ENCODE measurements at places on chromosomes 7 and 10.

GRCh38 chr7:200290-200689 lies 7.9 kb downstream of the FAM20C start:
- no peak for DNase-seq

GRCh38 chr7:28378574-28379149 lies 33.7 kb upstream of the CREB5 start:
- no peak for DNase-seq

- no peak for DNase-seq
Observed at GRCh38 chr10:28566458-28567015, 33.6 kb downstream of the WAC start.

DNA sequence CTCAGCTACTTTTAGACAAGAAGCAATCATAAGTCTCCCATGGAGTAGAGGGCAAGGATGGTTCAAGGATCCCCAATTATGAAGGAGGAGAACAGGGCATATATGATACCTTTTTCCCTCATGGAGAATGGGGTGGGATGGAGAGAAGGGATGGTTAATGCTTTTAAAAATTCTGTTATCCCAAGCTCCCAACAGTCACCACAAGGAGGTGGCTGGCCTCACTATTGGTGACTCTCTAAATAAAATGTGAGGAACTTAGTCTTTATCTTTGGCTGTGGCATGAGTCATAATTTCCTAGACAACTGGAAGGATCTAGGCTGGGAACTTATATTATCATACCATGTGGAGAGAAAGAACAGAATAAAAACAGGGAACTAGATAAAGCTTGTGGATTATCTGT lies 297.0 kb downstream of the PHTF2 start:
- DNase-seq, result no peak

DNA sequence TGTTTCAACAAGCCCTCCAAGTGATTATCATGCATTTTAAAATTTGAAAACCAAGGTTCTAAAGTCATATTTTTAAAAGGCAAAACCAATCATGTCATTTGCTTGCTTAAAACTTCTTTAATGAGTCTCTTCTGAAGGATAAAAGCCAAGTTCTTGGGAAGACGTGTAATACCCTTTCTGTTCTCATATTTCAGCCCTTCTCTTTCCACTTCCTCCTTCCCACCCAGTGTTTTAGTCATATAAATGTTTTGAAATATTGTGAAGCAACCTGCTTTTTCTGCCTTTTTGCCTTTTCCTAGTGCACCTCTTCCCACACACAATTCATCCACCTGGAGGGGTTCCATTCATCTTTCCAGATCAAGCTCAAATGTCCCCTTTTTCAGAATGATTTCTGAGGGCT lies 211.1 kb upstream of the LRRTM3 start:
- no peak for DNase-seq

- DNase-seq, result no peak
Observed at GRCh38 chr10:96584035-96584434, 2.8 kb downstream of the TM9SF3 start.

DNA sequence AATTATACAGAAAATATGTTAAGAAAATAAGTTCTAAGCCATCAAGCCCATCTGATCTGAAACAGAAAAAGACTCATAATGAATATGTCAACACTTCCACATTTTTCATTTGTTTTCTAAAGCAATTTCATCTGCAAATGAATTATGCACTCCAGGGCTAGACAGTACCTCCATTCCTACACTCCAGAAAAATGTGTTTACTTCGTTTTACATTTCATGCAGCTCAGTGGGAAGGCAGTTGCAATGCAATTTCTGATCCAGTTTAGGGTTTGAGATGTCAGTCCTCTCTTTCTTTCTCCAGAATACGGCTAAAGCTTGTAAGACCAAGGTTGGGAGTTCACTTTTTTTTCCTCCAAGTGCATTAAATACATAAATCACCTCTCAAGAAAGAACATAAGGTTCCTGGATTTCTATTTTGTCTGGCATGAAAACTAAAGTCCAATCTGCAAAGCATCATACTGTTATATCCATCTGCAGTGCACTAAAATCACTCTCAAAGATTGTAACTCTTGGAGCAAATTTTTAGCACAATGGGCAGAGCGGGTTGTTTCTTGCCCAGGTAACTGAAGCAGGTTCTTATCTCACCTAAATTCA lies 348.8 kb upstream of the C7orf33 start:
- DNase-seq, result no peak

GRCh38 chr10:32007026-32007425 lies 49.2 kb downstream of the KIF5B start:
- DNase-seq, result no peak

- DNase-seq, result peak; percentile 31
Observed at GRCh38 chr7:35555934-35556333, 139.0 kb downstream of the HERPUD2 start.

- no peak for DNase-seq
Observed at GRCh38 chr10:127548022-127548421, 1.1 kb upstream of the NPS start.

- peak; percentile 26 for DNase-seq
Observed at GRCh38 chr7:136687693-136688322, 180.6 kb upstream of the CHRM2 start.

DNA sequence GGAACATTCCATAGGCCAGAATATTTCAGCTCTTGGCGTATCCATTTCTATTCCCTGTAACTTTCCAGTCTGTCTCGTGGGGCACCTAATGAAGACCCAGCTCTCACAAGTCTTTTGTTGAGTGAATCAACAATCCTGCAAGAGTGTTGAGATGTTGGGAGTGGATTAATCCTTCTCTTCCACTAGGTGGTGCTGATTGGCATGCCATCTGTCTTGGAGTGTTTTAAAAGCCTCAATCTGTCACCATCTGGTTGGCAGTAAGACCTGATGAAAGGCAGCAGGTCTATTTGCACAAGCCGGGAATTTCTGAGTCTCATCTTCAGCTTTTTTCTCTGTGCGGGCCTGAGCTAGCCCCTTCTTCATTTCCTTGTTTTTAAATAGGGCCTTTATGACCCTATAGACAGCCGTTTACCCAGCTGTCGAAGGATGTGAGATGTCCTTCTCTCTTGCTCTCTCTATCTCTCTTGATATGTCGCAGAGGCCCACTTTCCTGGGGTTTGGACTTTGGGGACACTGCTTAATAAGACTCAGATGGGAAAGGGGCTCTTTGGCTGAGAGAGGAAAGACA lies 180.5 kb downstream of the ZNF365 start:
- DNase-seq, result peak; percentile 14

GRCh38 chr7:147452816-147453215 lies 1137.8 kb upstream of the C7orf33 start:
- no peak for DNase-seq

GRCh38 chr7:82926477-82926876 lies 236.2 kb downstream of the PCLO start:
- DNase-seq, result no peak

- DNase-seq, result no peak
Observed at GRCh38 chr10:11154333-11154732, 136.7 kb downstream of the CELF2 start.

- DNase-seq, result no peak
Observed at GRCh38 chr7:110486549-110486948, 604.4 kb upstream of the LRRN3 start.

- DNase-seq, result no peak
Observed at GRCh38 chr10:71633920-71634319, 85.7 kb downstream of the C10orf105 start.

GRCh38 chr7:22911889-22912288 lies 89.2 kb upstream of the TOMM7 start:
- DNase-seq, result no peak

- peak; percentile 55 for DNase-seq
Observed at GRCh38 chr7:142583446-142583845, 165.8 kb upstream of the PRSS1 start.

DNA sequence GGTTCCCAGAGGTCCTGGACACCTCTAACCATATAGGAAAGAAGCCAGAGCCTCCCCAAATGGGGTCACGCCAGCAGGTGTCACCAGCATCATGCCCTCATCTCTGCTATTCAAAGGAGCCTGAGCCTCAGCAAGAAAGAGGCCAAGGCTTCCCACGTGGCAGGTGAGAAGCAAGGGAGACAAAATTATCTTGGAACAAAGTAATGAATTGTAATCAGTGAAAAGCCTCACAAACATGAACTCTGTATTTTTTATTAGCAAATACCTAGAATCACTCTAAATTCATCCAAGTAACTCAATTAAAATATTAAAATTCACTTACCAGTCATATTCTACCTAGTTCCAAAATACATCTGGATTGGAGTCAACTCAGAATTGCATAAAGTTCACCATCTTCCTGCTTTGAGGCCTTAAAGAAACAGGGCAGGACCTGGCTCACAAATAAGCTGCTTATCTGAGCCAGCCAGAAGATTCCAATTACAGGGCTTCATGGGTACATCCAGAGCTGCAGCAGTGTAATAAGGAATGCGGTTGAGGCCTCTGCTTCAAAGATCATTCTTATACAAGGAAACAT lies 68.7 kb downstream of the SGMS1 start:
- no peak for DNase-seq

DNA sequence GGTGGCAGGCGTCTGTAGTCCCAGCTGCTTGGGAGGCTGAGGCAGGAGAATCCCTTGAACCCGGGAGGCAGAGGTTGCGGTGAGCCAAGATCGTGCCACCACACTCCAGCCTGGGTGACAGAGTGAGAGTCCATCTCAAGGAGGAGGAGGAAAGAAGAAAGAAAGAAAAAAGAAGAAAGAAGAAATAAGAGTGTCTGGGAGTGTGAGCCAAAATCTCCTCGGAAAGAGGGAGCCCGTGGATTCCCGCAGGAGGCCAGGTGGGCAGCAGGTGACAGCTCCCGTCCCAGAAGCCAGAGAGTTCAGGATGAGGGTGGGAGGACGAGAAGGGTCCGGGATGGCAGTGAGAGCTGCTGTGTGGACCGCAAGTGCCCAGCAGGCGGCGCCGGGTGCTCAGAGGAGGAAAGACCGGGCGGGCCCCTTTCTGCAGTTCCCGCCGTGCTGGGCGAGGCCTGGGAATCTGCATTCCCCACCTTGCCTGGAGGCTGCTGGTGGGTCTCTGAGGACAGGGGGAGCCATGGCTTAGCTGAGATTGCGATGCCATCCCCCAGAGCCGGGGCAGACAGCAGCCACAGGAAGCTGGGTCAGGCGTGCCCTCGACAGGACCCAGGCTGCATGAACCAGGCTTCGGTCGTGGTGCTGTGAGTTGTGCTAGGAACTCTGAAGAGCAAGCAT lies 17.1 kb upstream of the AMZ1 start:
- DNase-seq, result peak; percentile 65

DNA sequence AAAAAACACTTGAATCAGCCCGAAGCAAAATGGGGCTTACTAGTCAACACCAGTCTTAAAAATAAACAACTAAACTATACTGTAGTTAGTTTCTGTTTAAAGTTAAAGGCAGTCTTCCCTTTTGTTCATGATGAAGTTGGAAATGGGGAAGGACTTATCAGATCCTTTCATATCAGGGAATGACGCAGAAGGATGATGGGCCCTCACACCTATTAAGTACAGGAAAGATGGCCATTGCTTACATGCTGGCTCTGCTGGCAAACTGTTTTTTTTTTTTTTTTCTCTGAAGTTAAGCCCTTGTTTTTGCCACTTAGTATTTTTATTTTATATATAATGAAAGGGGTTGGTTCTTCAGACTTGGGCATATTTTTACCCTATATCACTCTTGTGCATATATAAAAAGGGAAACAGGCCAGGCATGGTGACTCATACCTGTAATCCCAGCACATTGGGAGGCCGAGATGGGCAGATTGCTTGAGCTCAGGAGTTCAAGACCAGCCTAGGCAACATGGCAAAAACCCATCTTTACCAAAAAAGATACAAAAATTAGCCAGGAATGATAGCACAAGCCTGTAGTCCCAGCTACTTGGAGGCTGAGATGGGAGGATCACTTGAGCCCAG lies 16.6 kb upstream of the NRBF2 start:
- no peak for DNase-seq

GRCh38 chr10:111748184-111748583 lies 435.4 kb downstream of the GPAM start:
- DNase-seq, result no peak

- DNase-seq, result no peak
Observed at GRCh38 chr7:15323550-15323949, 238.3 kb downstream of the AGMO start.

DNA sequence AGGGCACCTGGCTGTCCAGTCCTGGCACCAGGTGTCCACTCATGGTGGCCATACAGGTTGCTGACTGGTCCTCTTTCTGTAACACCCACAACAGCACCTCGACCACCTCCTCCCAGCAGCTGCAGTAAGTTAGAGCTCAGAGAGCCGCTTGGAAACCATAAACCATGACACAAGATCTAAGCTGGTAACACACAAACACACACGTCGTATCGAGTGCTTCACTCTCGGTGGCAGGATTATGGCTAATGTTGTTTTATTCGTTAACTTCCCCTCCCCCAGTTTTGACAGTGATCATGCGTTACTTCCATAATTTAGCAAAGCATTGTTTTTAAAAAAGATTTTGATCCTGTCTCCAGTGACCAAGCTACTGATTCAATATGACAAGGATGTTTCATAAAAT lies 59.7 kb downstream of the CAMK2B start:
- DNase-seq, result no peak

DNA sequence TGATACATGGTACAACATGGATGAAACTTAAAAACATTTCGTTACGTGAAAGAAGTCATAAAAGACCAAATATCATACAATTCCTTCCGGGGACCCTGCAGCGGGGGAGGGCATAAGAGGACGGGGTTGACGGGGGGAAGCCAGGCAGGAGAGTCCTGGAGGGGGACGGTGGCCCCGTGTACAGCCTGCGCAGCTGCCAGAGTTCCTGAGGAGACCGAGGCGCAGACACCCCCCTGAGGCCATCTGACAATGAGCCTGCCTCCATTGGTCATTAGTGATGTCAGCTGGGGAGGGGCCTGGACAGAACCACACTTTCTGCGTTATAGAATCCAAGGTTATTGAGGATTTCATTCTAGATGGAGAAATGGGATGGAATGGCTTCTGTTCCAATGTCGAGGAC lies 47.2 kb downstream of the PRKAG2 start:
- no peak for DNase-seq

- DNase-seq, result no peak
Observed at GRCh38 chr7:106331441-106332175, 46.8 kb upstream of the NAMPT start.

DNA sequence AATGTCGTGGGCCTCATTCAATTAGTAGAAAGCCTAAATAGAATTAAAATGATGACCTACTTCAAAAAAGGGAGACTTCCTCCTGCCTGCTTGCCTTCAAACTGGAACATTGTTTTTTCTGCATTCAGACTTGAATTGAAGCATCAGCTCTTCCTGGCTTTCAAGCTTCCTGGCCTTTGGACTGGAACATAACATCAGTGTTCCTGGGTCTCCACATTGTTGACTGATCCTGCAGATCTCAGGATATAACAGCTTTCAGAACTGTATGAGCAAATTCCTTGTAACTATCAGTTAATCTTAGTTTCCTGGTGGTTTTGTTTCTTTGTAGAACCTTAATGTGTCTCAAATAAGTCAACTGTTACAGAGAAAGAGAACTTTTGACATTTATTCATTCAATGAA lies 18.6 kb downstream of the MAGI2 start:
- DNase-seq, result no peak

DNA sequence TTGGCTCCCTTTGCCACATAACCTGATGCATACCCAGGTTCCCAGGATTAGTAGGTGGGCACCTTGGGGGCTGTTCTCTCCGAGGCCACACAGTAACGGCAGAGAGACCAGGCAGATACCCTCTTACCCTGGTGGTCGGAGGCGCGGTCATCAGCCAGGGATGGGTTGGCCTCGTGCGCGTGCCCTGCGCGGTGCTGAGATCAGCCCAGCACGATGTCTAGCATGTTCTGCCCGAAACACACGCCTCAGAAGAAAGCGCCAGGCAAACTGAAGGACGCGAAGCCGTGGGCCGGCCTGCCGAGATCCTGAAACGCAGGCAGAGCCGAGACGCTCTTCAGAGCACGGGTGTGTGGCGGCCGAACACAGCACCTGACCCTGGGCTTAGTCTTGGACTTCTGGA lies 34.7 kb upstream of the CFAP46 start:
- no peak for DNase-seq

GRCh38 chr10:74924251-74924963 lies 98.0 kb downstream of the KAT6B start:
- DNase-seq, result peak; percentile 87
